ENCODE measurements at places on chromosomes 4 and X.
A peak's percentile ranks its signal among the peaks of the same experiment; 100 is the strongest.

DNA sequence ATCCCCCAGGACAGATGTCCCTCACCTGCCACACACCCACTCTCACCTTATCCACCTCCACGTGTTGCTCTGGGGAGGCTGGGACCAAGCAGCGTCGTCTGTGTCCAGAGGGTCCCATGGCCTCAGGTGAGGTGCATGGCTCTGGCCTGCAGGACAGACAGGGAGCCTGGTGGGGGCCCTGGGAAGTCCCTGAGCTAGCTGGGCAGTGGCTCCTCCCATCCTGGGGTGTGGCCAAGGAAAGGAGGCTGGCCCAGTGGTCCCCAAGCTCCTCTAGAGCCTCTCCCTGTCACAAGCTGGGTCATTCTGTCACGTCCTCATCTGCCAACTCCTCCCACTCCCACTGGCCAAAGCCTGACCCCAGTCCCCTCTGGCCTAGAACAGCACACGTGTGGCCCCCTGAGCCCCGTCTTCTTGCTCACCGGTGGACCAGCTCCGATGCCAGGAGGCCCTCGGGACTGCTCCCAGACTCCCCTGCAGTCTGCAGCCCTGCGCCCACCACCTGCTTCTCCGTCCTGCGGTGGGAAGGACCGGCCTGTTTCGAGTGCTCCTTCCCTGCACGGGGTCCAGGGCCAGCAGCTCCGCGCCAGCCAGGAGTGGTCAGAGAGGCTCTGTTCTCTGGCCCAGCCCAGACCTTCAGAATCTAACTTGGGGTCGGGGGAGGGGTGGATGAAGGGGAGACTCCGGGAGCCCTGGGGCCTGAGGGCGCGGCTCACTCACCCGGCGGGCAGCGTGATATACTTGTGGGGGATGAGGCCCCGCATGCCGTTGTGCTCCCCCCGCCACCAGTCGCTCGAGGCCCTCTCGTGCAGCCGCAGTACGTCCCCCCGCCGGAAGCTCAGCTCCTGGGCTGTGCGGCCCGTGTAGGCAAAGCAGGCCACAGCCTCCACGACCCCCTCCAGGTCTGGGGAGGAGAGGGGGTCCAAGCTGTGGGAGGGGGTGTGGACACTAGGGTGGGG, 4.8 kb downstream of the AVPR2 start:
- DNase-seq: no peak

DNA sequence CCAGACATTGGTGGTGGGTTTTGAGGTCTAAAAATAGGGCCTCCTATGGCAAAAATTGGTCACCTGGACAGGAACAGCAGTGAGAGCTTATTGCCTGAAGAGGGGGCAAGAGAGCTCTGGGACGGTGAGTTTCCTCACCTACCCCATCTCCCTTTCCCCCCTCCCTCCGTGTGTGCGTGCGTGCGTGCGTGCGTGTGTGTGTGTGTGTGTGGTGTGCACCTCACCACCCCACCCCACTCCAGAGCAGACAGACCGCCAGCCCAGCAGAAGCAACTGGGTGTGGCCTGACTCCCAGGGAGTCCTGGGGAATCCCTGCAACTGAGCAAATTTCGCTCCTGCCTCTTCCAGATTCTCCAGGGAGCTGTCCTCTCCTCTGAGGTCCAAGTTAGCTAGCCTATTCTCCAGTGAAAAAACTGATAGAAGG, 44.7 kb downstream of the PRPS1 start:
- peak; percentile 90 for DNase-seq

DNA sequence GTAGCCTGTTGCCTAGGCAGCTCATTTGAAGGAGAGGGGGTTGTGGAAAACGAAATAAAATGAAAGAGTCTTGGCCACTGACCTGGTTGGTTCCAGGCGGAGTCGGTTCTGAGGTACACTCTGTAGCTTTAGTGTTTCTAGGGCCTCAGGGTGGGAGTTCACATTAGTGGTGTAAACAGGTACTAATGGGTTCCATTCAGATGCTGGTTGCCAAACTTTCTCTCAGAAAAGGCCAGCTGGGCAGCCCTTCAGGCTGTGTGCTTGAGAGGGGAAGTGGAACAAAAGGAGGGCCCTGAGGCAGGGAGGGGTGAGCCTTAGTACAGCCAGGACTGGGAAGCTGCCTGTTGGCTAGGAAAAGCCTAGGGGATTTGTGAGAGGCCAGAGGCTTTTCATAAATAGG, 24.8 kb downstream of the NHSL2 start:
- DNase-seq: no peak

- DNase-seq: no peak
Observed at GRCh38 chr4:26289401-26289800, 31.4 kb upstream of the RBPJ start.

DNA sequence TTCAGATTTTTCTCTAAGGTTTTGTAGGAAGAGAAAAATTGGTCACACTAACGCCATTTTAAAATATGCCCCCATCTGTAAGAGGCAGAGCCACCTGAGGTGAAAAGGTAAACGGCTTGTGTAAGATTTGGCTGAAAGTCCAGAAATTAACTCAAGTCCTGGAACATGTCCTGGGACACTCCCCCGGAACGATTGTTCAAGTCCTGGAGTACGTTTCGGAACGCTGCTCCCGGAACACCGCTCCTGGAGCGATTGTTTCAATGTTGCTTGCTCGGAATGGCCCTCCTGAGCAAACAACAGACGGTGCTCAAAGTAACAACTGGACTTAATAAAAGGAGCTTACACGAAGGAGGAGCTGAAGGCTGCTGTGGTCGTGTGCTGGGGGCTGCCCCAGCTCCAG, 796.5 kb upstream of the SLIT2 start:
- no peak for DNase-seq

DNA sequence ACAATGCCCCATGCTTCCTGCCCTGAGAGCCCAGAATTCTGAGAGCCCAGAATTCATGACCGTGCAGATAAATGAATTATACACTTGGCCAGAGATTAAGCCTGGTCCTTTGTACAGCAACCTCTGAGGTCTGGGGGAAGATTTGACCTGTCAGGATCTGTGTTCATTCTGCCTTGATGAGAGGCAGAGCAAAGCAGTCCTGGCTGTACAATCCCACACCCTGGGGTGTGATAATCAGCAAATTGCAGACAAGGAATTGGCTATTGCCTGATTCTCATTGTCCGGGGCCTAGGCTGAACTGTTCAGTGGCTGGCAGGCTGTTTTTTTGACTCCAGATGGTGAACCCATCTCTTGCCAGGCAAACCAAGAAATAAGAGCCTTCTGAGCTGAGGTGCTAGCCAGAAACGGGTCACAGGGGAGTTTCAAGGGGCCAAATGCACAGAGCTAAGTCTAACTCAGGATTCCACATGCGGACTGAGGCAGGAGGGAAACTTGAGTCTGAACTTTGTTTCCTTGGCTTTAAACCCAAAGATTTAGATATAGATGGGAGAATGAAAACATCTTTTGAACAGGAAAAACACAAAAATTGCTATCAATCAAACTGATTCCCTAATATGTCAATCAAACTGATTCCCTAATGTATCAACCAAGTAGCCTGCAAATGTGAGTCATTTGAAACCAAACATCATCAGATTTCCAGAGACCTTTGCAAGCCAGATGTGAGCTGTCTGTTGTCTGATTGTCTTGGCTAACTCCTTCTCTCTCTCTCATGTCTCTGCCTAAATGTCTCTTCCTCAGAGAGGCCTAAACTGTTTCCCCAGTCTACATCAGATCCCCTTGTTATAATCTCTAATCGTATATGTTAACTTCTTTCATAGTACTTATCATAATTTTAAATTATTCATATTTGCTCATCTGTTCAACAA, 159.3 kb downstream of the ATG4A start:
- no peak for DNase-seq

Data from CD4-positive, alpha-beta T cell treated with Interleukin-21 for 1 hour (primary cell).